H9 (cell line): ENCODE measurements at places on chromosomes 3 and 15. TPM values are rescaled to one million over a fixed set of nuclear protein-coding genes. Genes with fewer than 3 reads are reported as not detected.

The PDZRN3 gene
- total RNA-seq = 5.5 and 5.9 TPM in 2 replicates

The IL12A gene
- 0.35 and 0.50 TPM in 2 replicates for total RNA-seq

The ACTL6A gene
- 74.5 and 83.2 TPM in 2 replicates for total RNA-seq

GRCh38 chr3:183131735-183132134 is 30.8 kb downstream of the LAMP3 start:
- no peak for DNase-seq

- peak; percentile 41 for DNase-seq
Observed at GRCh38 chr3:184156522-184156955, 1.4 kb downstream of the DVL3 start.

- no peak for DNase-seq
Observed at GRCh38 chr15:87763837-87764236, 492.7 kb downstream of the NTRK3 start.

DNA sequence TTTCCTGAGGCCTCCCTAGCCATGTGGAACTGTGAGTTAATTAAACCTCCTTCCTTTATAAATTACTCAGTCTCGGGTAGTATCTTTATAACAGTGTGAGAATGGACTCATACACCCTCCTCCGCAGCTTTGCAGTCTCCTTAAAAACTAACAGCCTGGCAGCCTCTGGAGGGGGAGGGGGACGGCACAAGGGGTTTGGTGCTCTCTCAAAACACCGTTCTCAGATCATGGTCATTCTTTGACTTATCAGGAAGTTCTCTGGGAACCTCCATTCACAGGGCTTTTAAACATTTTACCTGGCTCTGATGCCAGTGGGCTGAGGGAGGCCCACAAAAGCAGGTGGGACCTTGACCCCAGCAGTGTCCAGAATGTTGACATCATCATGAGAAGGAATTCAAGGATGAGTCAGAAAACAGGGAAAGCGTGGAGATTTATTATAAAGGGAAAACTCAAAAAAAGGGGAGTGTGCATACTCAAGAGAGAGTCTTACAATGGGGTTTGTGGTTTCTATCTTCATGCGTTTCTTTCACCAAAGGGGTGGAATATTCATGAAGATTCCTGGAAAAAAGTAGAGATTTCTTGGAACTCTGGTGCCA is 43.9 kb downstream of the ONECUT1 start:
- no peak for DNase-seq

- no peak for DNase-seq
Observed at GRCh38 chr3:37338500-37338899, 164.1 kb upstream of the LRRFIP2 start.

- DNase-seq = no peak
Observed at GRCh38 chr3:140219291-140219690, 284.3 kb downstream of the CLSTN2 start.
